Stimulated activated CD8-positive, alpha-beta memory T cell treated with anti-CD3 and anti-CD28 coated beads, Interleukin-15, amount 100 ng/mL, for 4 hours (primary cell): ENCODE measurements at places on chromosomes 6 and 20.

DNA sequence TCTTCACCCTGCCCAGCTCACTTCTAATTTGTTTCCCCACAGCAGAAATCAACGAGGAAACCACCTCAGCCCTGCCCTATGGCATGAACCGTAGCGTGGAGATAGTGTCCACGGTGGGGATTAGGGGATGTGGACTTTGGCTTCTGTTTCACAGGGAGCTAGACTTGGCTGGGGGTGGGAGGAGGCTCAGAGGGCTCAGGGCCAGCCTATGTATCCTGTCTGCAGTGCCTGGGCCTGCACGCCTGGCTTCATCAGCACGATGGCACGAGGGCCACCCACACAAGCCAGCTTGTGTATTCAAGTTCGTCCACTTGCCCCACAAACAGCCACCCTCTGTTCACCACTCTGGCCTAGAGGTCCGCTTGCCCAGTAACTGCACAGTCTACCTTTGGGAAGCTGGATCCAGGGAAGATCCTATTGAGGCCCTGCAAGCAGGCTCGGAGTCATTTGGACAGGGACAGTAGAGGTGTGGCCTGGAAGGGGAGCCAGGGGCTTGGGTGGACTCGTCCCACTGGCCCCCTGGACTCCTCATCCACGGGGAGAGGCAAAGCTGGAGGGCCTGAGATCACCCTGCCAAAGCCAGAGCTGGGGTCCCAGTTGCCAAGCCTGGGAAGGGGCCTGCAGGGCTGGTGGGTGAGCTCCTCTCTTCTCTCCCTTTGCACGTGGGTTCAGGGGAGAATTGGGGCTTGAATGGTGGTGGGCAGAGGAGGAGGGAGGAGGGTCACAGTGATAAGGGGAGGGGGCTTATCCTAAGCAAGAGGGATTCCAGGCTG lies 38.0 kb upstream of the FAM83D start:
- DNase-seq = no peak

DNA sequence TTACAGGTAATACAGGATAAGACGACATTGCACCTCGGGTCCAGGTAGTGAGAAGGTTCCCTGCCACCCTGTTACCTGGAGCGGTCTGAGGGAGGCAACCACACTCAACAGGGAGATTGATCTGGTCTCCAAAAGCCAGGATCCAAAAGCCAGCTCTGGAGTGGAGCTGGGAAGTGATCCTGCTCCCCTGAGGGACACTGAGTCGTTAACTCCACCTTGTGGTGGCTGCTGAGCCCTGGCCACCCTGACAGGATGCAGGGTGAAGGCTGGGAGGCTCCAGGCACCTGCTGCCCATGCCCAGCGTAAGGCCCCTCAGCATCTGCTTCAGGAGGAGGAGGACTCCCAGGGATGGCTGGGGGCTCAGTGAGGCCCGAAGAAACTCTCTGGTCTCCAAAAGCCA lies 38.7 kb upstream of the SLC22A2 start:
- DNase-seq = no peak

DNA sequence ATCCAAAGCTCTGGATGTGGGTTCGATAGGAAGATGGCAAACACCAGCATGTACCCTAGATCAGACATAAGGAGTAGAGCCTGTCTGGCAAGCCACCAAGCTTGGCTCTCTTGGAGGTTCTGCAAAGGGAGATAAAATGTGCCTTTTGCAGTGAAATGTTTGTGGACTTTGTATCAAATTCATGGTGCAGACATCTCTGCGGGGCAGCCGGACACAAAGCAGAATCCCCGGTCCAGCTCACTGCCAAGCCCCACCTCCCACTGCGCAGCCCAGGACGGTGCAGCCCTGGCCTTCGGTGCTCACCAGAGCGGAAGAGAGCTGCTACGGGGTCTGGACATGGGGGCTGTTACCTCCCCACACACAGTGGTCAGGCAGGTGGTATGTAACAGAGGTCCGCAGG lies 333.6 kb upstream of the JARID2 start:
- no peak for DNase-seq

- no peak for DNase-seq
These were observed 59.9 kb downstream of the REV3L start for GRCh38 chr6:111423055-111423633.

DNA sequence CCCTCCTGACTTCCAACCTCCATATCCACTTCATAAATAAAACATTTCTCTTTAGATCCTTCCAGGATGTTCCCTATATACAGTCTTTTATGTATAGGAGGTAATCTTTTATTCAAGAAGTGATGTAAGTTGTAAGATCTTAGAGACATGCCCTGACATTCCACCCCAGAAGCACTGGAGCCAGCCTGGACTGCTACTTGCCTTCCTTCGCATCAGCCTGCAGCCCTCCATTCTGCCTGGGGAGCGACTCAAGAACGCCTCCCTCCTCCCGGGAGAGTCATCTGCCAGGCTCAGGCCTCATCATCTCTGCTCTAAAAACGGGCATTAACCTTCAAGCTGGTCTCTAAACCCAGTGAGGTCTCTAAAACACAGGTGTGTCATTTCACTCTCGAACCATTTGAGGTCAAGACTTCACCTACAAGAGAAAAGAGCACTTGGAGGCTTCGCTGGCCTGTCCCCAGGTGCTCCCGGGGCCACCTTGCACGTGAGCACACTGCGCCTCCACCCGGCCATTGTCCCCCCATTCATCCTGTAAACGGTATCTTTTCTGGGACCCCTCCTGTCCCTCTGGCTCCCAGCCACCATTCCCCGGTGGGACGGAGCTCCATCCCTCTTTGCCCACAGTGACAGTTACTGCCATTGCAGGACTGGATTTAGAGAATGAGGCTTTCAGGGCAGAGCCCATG lies 107.5 kb upstream of the PDE10A start:
- no peak for DNase-seq

DNA sequence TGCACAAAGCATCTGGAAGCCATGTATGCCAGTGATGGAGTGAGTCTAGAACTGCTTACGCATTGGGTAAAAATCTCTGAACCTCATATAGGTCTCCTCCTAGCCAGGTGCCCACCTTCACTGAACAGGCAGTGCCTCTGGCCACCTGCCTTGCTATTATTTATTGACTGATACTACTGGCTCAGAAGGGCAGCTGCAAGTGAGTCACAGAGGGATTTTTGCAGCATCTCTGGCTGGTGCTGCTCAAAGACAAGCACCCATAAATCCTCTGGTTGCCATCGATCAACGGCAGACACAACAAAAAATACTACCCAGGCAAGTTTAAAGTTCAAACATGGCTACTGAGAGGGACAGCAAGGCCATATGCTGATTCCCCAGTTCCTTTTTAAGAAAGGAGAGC lies 279.4 kb downstream of the UBE3D start:
- no peak for DNase-seq

- DNase-seq = no peak
These were observed 5.2 kb downstream of the RNF217 start for GRCh38 chr6:124967444-124967843.

DNA sequence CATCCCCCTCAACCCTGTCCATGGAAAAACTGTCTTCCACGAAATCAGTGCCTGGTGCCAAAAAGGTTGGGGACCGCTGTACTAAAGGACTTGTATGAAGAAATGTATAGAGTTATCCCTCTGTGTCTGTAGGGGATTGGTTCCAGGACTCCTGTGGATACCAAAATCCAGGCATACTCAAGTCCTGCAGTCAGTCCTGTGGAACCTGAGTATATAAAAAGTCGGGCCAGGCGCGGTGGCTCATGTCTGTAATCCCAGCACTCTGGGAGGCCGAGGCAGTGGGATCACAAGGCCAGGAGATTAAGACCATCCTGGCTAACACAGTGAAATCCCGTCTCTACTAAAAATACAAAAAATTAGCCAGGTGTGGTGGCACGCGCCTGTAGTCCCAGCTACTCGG lies 42.0 kb downstream of the LCA5 start:
- DNase-seq = no peak

- no peak for DNase-seq
These were observed 149.1 kb downstream of the KCNQ5 start for GRCh38 chr6:72770959-72771358.

DNA sequence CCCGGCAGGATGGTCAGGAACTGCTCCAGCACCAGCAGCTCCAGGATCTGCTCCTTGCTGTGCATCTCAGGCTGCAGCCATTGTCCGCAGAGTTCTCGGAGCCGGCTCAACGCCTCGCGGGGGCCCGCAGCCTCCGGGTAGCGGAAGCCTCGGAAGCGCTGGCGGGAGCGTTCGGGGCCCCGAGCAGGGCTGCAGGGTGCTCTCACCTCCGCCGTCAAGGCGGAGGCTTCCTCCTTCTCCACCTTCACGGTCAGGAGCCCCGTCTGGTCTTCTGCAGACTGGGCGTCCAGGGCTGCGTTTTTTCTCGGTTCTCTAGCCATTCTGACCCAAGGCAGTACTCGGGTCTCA lies 434 bp downstream of the ZKSCAN4 start:
- no peak for DNase-seq

- no peak for DNase-seq
These were observed 25.9 kb upstream of the HAO1 start for GRCh38 chr20:7966176-7966575.

DNA sequence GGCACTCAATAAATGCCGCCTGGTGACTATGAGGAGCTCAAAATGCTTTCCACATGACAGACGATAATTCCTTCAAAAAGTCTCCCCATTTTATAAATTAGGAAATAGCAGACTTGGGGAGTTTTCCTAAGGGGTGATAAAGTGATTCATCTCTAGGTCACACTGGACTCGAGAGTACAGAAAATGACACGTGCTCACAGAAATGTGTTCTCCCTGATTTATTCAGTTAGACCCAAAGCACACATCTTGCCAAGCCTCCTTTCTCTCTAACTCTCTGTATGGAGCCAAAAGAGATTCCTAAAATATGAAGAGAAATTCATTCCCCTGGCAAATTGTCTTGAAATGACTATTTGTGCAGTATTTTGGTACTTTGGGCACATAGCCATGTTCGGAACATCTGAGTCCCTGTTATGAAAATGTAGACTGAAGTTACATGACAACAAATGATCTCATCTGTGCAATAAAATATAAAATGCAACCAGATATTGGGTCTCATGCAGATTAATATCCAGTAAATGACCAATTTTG lies 381.1 kb downstream of the TFAP2B start:
- no peak for DNase-seq

- no peak for DNase-seq
These were observed 82.7 kb upstream of the TOP1 start for GRCh38 chr20:40945754-40946450.

GRCh38 chr6:52394251-52394666 lies 25.9 kb upstream of the EFHC1 start:
- no peak for DNase-seq

DNA sequence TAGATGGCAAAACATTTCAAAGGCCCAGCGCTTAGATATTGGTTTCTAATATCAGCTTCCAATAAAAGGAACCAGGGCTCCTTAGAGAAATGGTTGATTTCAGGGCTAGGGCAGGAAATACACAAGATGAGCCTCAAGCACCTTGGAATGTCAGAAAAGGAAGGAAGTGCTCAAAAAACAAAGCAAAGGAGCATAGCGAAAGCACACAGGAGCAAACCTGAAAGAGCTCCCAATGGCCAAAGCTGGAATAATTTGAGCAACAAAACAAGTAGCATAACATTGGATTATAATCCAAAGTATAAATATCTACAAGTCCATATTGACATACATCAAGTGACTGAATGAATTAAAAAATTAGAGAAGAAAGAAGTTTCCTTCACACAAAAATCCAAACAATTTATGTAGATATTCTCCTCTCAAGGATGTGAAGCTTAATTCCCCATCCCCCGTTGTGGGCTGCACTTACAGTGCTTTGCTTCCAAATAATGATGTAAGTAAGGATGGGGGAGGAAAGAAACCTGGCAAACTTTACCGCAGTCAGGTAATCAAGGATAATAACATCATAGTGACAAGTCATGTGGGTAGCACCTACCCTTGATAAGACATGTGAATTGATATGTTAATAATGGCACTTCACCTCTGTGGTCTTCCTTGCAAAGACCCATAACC lies 132.9 kb upstream of the DST start:
- DNase-seq = no peak

GRCh38 chr6:93746892-93747291 lies 327.5 kb upstream of the EPHA7 start:
- DNase-seq = no peak

DNA sequence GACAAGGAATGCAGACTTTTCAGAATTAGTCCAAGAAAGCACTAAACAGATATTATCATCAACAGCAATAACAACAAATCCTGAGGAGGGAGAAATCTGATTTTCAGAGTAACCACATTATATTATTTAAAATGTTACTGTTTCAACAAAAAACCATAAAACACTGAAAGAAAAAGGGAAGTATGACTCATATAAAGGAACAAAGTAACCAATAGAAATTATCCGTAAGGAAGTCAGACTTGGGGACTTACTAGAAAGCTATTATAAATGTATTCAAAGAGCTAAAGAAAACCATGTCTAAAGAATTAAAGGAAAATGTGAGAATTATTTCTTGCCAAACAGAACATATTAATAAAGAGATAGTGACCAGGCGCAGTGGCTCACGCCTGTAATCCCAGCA lies 98.1 kb downstream of the MYLK4 start:
- no peak for DNase-seq

DNA sequence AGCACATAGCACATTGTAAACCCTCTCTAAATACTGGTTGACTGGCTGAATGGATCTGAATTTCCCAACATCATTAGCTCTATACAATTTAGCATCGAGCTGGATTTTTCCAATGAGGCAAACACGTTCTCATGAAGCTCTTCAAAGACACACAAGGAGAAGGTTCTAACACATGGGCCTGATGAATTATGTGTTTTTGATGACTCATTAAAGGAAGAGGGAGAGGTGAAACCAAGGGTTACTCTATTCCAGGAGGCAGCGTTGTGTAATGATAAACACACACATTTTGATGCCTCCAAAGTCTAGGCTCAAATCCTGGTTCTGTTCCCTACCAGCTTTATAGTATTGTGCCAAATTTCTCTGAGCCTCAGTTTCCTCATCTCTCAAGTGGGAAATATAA lies 84.3 kb downstream of the PFDN4 start:
- no peak for DNase-seq

GRCh38 chr6:135310291-135310690 lies 129.2 kb downstream of the MYB start:
- DNase-seq = no peak

DNA sequence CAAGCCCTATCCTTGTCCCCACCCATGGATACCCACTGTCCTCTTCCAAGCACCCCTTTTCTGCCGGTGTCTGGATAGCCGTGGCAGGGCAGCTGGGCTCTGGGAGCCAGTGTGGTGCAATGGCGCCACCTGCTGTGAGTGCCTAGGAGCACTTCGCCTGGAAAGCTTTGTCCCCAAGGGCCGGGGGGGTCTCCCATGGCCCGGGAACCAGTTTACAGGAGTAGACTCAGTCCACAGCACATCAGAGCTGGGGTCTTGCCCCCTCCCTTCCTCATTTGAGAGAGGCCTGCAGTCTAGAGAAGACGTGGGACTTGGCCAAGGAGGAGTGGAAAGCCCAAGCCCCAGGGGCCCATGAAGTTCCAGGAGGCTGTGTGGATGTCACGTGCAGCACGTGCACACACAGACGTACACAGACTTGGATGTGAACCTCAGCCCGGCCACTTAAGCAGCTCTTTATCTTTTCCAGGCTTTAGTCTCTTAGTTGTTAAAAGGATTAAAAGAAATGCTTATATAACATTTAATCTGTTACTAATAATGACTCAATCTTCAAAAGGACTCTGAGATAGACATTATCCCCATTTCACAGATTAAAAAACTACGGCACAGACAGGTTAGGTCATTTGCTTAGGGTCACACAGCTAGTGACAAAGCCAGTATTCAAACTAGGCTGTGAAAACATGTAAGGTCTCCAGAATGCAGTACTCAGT lies 40.9 kb upstream of the CDH22 start:
- DNase-seq = no peak

GRCh38 chr6:40028449-40028848 lies 94.2 kb upstream of the MOCS1 start:
- no peak for DNase-seq

- no peak for DNase-seq
These were observed 285.8 kb upstream of the SULF2 start for GRCh38 chr20:48070991-48071652.
